Breast epithelium (tissue), 4 donors: ENCODE measurements at places on chromosomes 7 and 10. TPM values are rescaled to one million over a fixed set of nuclear protein-coding genes. Genes with fewer than 3 reads are reported as not detected.
A peak's percentile ranks its signal among the peaks of the same experiment; 100 is the strongest.

CCDC146 gene
- 17.7 TPM for total RNA-seq

NDUFB8 gene
- 143 TPM for total RNA-seq

OR13A1 gene
- 0.33 TPM for total RNA-seq

CALCR gene
- 0.80 TPM for total RNA-seq

TACC2 gene
- total RNA-seq: 28.5 TPM

HOXA10 gene
- 21.1 TPM for total RNA-seq

TCERG1L gene
- 0.88 TPM for total RNA-seq

SPDYE2B gene
- not detected for total RNA-seq

SPDYE16 gene
- total RNA-seq: not detected

MYO1G gene
- total RNA-seq: 2.2 TPM

GRID1 gene
- 5.9 TPM for total RNA-seq

DNA sequence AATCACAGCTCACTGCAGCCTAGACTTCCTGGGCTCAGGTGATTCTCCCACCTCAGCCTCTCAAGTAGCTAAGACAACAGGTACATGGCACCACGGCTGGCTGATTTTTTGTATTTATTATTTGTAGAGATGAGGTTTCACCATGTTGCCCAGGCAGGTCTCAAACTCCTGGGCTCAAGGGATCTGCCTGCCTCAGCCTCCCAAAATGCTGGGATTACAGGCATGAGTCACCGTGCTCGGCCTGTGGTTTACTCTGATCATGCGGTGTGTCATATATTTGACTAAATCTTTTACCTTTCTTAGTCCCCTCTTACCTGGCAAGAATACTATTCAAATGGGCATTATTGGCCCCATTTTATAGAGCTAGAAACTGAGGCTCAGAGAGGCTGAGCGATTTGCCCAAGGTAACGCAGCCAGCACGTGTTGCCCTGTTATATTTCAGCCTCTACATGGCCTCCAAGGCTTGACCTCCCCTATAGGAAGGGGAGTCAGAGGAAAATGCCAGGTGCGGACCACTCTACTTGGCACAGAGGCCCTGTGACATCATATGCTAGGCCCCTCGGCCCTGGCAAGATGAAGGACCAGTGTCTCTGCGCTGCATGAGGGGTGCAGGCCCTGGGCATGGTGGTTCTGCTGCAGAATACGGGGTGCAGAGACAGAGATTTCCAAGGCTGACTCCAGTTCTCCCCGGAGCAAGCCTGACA is 8.2 kb downstream of the ZCCHC24 start:
- no peak for DNase-seq

DNA sequence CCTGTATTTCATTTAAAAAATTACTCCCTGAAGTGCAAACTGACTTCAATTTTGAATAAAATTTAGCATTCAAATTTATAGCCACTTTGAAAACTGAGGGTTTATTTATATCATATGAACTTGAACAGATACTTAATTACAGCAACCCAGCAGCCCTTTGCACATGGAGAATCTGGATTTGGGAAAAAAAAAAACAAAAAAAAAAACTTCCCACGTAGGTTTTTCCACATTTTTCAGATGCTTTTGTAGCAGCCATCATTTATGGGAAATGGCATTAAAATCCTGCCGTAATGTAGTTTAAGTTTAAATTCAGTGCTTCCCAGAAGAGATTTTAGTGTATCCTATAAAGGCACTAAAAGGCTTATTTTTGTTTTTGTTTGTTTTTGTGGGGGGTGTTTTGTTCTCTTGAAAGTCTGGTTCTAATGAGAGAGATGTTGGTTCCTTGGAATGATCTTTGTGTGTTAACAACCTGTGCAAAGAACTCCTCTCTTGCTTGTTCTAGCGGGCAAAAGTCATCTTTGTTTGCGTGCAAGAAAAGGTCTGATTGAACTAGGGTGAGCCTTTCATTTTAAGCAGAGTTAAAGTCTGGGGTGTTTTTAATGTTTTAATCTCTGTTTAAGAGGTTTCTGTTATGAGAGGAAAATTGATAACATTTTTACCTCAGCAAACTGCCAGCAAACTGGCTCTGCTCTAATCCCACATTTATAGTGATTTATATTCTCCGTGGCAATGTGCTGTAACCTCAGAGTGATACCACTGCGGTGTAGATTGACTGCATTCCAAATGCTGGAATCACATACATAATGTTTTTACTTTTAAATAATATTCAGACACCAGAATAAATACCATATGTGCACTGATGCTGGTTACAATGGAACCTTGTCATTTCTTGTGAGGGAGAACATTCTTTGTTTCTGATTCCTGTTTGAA is 105.5 kb downstream of the WNT2 start:
- DNase-seq: no peak

GRCh38 chr10:61100887-61101286 is 156.9 kb upstream of the RHOBTB1 start:
- no peak for DNase-seq

DNA sequence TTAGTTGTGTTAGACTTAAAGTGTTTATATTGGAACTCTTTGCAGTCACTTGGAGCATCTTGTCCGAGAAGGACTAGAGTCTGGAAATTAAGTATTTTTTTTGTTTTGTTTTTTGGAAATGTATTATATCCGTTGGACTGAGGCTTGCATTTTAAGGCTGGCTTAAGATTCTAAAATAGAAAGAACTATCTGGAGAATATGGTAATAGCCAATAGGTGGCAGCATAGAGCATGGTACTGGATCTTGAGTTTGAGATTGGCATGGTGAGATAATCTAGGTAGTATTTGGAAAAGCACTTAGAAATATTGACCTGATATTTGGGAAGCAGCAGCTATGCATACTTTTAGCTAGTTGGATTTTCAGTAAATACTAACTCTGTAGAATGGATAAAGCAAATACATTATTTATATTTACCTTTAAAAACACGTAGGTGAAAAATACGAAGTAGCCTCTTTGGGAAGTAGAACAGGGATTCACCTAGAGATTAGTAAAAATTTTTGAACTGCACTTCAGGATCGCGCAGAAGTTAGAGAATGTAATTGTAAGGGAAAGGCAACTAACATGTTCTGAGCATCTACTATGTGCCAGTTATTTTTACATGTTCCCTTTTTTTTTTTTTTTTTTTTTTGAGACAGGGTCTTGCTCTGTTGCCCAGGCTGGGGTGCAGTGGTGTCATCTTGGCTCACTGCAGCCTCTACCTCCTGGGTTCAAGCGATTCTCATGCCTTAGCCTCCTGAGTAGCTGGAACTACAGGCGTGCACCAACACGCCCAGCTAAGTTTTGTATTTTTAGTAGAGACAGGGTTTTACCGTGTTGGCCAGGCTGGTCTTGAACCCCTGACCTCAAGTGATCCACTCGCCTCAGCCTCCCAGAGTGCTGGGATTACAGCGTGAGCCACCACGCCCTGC is 78.6 kb downstream of the LCOR start:
- no peak for DNase-seq

GRCh38 chr10:111106081-111106480 is 29.3 kb downstream of the ADRA2A start:
- no peak for DNase-seq

DNA sequence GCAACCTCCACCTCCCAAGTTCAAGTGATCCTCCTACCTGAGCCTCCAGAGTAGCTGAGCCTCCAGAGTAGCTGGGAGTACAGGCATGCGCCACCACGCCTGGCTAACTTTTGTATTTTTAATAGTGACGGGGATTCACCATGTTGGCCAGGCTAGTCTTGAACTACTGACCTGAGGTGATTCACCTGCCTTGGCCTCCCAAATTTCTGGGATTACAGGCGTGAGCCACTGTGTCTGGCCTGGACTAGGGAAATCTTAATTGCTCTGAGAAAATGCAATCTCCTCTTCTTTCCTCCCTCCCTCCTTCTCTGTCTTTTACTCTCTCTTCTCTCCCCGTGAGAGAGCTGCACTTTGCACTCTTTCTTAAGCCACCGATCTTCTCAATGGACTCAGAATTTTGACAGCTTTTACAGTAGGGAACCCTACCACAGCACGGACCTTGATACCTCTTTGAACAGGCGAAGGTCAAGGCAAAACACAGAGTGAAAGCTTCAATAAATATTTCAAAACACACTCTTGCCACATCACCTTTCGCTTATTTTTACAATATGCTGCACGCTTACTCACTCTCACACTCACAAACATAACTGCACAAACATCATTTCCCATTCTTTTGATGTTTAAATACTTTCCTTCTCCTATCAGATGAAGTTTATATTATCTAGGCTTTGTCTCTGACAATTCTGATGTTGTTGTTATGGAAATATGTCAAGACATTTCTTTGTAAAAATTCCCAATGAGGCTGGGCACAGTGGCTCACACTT is 173.4 kb upstream of the NRP1 start:
- DNase-seq: no peak

DNA sequence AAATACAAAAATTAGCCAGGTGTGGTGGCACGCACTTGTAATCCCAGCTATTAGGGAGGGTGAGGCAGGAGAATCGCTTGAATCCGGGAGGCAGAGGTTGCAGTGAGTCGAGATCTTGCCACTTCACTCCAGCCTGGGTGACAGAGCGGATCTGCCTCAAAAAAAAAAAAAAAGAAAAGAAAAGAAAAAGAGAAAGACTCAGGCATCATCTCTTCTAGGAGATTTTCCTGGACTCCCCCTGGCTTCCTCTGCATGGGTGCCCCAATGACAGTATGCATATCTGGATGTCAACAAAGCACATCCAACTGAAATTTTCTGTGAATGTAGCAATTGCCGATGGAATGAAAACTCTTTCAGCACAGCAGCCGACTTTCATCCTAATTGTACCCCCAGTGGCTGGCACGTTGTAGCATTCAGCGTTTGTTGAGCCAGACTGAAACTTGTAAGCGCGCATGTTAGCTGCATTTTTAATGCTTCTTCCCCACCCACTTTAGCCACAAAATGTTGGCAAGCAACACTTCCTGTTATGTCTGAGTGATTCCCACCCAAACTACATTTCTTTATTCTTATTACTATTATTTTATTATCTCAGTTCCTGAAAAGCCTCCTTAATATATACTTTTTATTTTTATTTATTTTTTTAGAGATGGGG is 70.2 kb downstream of the PRTFDC1 start:
- no peak for DNase-seq

GRCh38 chr10:132516771-132517725 is 20.5 kb upstream of the INPP5A start:
- DNase-seq: peak; percentile 86

GRCh38 chr7:43511769-43512515 is 71.0 kb upstream of the STK17A start:
- no peak for DNase-seq
